Stimulated activated CD4-positive, alpha-beta T cell treated with anti-CD3 and anti-CD28 coated beads, Interleukin-2, amount 100 ng/mL, for 24 hours (primary cell): ENCODE measurements at places on chromosomes 13 and 19.
A peak's percentile ranks its signal among the peaks of the same experiment; 100 is the strongest.

DNA sequence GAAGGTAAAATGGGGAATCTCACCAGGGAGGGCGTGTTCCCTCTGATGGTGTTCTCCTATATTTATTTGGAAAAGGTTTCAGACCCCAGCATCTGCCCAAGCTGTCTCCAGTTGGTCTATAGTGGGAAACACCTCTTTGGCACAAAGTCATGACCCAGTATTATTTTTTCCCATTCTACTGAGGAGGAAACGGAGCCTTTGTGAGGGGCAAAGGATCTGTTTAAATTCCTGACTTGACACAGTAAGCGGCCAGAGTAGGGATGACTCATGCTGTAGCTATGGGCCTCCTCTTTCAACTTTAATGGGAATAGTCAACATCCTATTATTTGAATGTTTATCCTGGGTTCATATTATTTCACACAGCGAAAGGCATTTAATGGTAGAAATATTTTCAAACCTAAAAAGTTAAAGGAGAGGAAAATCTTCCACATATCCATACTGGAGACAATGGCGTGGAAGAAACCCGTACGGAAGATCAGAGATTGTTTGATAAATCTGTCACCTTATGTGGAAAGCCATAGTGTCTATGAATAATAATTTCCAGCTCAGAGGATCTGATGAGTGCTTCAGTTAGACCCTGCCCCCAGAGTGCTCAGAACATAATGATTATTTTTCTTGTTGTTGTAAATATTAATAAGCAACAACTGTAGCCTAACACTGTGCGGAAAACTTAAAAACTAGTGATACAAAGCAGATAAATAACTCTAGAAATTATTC, 126.0 kb downstream of the FOXO1 start:
- DNase-seq: no peak

DNA sequence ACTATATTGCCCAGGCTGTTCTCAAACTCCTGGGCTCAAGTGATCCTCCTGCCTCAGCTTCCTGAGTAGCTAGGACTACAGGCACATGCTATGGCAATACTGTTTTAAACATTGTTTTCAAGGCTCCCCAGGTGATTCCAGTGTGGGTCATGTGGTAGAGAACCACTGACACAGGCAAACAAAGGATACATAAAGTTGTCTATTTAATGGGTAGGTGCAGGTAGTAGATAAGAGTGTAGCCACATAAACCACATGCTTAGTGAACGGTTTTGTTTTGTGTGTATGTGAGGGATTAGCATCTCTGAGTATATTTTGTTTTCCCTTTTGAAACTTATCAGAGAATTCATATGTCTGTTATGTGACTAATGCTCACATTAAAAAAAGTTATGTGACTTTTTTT, 36.7 kb downstream of the USPL1 start:
- DNase-seq: no peak

DNA sequence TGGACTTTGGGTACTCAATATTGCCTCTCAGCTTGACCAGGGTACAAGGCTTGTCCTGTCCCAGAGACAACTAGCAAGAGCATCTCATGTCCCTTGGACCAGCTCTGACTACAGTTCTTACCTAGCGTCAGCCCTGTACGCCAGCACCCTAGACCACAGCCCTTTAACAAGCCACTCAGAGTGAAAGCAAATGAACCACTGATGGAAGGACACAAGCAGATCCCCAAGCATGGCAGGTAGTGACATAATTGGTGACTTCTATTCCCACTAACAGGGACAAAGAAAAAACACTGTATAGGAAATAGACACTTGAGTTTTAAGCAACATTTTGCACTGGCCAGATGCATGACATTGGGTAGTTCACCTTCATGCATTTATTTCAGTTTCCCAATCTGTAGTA, 8.8 kb upstream of the LRCH1 start:
- DNase-seq: no peak

DNA sequence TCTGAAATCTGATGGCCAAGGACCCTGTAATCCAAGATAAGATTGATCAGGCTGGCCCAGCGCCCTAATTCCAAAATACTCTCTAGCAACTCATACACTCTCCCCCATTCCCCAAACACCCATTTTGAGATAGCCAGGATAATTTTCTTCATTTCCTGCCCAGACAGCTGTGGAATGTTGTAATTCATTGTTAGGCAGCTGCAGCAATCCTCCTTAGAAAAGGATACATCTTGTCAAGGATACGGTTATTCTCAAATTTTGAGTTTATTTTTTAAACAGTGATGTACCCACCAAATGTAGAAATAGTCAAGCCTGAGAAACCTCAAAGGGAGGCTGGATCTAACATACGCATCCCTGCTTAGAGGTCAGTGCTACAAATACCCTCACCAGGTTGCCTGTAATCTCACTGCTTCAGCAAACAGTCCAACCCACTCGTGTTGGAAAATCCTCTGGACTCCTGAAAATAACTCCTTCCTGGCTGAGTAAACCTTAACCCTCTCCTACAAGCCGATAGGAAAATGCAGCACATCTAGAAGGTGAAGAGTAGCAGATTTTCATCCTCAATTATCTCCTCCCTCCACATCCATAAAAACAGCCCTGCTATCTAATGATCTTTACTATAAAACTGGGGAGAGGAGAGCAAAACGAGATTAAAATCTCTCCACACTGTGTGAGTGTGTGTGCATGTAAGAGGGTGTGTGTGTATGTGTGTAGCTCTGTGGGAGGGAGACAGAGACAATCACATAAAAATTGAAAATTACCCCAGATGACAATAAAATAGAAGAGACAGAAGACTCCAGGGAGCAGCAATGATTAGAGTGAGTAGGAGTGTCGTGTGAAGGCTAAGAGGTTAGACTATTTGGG, 683.1 kb downstream of the DIAPH3 start:
- no peak for DNase-seq

DNA sequence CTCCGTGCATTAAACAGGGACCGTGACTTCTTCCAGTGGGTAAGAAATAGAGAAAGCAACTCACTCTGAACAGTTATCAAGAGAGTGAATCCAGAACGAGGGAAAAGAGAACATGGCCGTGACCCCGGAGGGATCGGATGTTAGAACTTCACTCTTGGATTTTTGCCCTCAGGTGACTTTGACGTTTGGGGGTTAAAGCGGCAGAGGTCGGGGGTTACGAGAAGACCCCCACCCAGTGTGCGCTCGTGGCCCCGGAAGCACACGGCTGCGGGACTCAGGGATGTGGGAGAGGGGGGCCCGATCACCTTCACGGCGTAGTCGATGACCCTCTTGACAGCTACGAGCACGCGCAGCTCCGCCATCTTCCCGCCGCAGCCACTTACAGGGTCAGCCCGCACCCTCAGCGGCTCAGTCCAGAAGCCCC, at the start of gene ETFB:
Gene ETFB, minus strand, starts transcription at position 424 of the 424 bp plus-strand sequence. Its CDS starts 62 bp downstream, at position 362.
- DNase-seq: no peak

GRCh38 chr19:39296906-39297305, 699 bp downstream of the IFNL1 start:
- DNase-seq: no peak

- DNase-seq: no peak
Measured at GRCh38 chr19:46963093-46963734, 56.4 kb upstream of the NPAS1 start.

GRCh38 chr13:96779691-96780090, 214.6 kb downstream of the OXGR1 start:
- no peak for DNase-seq

- no peak for DNase-seq
Measured at GRCh38 chr13:92575777-92576176, 650.8 kb upstream of the GPC6 start.

DNA sequence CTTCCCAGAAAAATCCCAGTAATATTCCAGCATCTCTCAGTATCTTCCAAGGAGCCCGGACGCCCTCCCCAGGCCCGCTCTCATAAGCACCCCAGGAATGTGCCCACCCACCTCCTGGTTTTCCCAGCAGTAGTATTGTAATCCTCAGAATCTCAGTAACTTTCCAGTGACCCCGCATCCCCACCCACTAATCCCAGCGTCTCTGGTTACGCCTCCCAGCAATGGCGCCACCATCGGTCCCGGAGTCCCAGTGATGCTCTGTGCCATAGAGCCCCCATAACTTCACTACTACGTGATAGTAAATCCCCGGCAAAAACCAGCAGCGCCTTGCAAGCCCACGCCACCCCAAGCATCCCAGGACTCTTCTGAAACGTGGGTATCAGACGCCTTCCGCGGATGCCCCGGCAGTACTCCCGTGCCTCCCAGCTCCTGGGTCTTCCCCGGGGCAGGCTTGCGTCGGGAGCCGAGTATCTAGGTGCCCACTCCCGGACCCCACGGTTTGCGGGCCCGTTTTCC, 928 bp upstream of the PNPLA6 start:
- DNase-seq: peak; percentile 58

DNA sequence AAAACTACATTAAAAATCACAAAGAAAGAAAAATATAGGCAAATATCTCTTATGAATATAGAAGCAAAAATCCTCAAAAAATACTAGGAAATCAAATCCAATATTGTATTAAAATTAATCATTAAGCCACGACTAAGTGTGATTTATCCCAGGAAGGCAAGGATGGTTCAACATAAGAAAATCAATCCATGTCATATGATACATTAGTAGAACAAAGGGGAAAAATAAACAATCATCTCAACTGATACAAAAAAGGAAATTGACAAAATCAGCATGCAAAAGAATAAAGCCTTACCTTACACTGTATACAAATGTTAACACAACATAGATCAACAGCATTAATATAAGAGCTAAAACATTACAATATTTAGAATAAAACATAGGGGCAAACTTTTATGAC, 933.3 kb downstream of the PCDH9 start:
- DNase-seq: no peak

GRCh38 chr13:65417953-65418352, 1812.2 kb downstream of the PCDH9 start:
- no peak for DNase-seq

GRCh38 chr19:1417681-1418495, 10.5 kb downstream of the DAZAP1 start:
- DNase-seq: no peak

- no peak for DNase-seq
Measured at GRCh38 chr13:59621773-59622172, 542.0 kb downstream of the DIAPH3 start.

DNA sequence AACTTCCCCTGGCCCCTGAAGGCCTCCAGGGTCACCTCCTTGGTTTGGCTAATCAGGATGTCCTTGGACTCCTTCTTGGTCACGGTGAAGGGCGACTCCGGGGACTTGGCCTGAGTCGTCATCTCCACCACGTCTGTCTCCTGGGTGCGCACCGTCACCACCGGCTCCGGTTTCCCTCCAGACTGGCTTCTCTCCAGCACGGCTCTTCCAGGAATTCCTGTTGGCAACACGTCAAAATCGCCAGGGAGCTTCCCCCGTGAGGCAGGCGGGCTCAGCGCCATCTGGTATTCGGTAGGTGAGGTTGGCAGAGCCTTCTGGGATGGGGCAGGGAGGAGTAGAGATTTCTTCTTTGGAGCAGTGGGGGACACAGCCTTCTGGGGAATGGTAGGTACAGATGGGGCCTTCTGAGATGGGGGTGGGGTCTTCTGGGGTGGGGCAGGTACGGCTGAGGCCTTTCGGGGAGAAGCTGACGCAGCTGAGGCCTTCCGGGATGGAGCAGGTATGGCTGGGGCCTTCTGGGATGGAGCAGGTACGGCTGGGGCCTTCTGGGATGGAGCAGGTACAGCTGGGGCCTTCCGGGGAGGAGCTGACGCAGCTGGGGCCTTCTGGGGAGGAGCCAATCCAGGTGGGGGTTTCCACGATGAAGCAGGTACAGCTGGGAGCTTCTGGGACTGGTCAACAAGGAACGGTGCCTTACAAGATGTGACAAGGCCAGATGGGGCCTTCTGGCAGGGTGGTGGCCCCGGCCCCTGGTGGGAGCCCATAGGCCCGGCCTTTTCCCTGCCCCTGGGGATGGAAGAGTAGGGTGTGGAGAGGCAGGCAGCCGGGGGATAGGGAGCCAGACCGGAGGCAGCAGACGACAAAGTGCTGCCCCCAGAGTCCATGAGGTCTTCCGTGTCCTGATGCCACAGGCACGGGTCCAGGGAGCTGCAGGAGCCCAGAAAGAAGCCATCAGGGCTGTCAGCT, 3.8 kb downstream of the GARIN5B start:
- DNase-seq: no peak

- DNase-seq: no peak
Measured at GRCh38 chr13:30727491-30728355, 7.6 kb upstream of the ALOX5AP start.

DNA sequence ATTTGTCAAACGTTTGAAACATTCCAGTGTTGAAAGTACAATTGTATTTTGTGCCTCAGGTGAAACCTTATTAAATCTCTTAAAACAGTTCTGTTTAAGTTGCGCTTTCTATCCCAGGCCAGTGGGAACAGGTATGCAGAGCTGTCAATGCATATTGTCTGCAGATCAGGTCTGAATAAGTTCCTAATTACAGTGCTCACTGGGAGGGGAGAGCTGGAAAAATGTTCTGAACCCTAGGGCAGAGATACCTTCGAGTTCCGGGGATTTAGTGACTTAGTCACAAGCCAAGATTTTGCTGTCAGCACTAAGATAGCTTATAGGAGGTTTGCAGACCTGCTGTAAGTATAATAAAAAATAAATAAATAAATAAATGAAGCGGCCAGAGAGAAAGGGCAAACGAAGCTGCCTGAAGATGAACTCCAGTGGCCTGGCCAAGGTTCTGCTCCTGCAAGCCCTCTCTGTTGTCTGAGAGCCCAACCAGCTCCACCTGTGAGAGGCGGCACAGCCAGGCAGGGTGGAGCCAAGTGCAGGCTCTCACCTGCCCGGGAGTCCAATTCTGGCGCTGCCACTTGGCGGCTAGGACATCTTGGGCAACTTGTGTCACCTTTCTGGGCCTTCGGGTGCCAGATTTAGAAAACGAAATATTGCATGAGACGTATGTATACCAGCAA, 97.9 kb upstream of the SLC7A1 start:
- no peak for DNase-seq

DNA sequence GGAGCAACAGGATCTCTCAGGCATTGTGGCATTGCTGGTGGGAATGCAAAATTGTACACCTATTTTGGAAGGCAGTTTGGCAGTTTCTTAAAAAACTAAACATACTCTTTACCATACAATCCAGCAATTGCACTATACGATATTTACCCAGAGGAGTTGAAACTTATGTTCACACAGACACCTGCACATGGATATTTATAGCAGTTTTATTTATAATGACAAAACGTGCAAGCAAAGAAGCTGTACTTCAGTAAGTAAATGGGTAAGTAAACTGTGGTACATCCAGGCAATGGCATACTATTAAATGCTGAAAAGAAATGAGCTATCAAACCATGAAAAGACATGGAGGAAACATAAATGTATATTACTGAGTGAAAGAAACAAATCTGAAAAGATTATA, 71.6 kb upstream of the UBAC2 start:
- DNase-seq: no peak

- no peak for DNase-seq
Measured at GRCh38 chr13:105048677-105049076, 1486.8 kb downstream of the EFNB2 start.

GRCh38 chr19:4197625-4198466, 15.4 kb downstream of the ANKRD24 start:
- DNase-seq: no peak

DNA sequence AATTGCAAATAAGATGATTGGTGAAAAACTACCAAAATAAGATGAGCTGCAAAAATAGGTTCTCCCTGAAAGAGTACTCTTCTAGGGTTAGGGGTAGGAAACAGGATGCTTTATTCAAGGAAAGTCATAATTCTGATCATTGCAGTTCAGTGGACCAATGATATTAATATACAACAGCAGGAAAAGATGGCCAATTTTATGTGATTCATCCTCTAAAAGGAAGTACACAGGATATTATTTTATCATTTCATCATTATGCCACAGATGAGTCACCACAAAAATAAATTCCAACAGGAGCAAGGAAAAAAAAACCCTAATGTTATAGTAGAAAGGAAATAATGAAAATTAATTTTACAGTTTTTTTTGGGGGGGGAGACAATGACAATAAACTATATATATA, 205.0 kb downstream of the NALCN start:
- no peak for DNase-seq
